T1000 (cell line): ENCODE measurements at places on chromosomes 13 and 19.

DNA sequence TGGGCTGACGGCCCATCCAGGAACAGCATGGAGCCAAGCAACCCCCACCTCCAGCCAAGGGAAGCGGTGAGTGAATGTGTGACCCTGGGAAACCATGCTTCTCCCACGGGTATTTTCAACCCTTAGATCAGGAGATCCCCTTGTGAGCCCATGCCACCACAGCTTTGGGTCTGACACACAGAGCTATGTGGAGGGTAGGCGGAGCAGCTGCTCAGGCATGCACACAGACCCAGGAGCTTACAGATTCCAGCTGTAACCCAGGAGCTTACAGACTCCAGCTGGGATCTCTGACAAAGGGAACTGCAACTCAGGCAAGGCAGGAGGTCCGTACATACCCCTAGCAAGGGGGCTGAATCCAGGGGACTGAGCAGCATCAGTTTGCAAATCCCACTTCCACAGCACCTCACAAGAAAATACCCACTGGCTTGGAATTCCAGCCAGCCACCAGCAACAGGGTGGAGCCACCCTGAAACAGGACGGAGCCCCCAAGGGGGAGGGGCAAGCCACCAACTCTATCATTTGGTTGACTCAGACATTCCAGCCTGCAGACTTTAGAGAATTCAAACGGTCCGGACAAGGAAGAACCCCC is 40.8 kb upstream of the RFXAP start:
- no peak for DNase-seq

DNA sequence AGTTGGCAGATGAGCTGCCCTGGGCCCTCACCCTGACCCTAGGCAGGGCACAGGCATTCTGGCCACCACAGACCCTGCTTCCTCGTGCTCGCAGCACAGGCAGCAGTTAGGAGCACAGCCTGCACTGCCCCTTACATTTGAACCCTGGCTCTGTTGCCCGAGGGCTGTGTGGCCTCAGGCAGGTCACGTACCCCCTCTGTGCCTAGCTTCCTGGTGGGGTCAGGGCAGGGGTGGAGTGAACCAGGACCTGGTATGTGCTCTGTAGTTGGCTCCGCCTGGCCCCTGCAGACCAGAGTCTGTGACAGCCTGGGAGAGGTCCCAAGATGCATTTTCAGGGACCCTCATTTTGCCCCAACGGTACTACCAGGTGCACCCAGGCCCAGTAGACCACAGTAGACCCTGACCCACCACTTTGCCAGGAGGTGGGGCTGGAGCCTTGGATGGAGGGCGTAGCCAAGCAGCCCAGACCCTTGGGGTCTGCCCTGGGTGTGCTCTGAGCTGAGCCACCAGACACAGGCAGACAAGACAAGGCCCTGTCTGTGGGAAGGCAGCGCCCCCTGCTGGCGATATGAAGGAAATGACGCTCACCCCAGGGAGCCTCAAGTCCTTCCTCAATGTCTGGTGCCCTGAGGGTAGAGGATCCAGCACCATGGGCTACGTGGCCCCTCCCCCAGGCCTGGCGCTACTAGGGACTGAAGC is 9.1 kb downstream of the LYL1 start:
- DNase-seq = peak; percentile 44

- no peak for DNase-seq
Observed at GRCh38 chr13:102495663-102496062, 93.8 kb upstream of the FGF14 start.

- no peak for DNase-seq
Observed at GRCh38 chr13:35894636-35895035, 236.5 kb downstream of the DCLK1 start.

DNA sequence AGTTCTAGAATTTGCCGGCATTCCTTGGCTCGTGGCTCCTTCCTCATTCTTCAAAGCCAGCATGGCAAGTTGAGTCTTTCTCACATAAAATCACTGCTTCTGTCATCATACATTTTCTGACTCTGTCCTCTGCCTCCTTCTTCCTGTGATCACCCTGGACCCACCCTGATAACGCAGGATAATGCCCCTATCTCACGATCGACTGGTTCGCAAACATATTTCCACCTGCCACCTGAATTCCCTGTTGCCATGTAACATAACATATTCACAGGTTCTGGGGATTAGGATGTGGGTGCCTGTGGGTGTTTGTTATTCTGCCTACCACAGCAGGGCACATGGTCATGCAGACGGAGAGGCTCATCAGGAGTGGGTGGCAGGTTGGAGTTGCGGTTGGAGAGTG is 177.7 kb downstream of the NHLRC3 start:
- DNase-seq = no peak

- no peak for DNase-seq
Observed at GRCh38 chr13:66559093-66559492, 671.0 kb downstream of the PCDH9 start.

DNA sequence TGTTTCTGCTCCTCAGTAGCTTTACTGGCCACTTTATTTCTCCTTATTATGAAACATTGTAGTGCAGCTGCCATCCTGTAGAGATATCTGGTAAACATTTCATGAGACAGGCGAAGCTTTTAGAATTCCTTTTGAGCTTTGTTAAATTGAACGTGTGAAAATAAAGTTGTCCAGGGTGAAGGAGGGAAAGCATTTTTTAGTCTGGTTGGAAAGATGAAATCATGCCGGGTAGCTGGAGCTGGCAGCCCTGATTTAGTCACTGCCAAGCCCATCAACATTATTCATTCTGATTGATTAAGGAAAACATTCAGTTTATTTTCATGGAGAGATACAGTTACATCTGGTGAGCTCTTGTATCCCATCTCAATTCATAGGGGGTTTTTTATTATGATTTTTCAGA is 326.2 kb upstream of the GPC6 start:
- DNase-seq = no peak
